ENCODE measurements at places on chromosomes 7 and 10. TPM values are rescaled to one million over a fixed set of nuclear protein-coding genes. Genes with fewer than 3 reads are reported as not detected.

TUBAL3 gene
- total RNA-seq, result not detected

DNA sequence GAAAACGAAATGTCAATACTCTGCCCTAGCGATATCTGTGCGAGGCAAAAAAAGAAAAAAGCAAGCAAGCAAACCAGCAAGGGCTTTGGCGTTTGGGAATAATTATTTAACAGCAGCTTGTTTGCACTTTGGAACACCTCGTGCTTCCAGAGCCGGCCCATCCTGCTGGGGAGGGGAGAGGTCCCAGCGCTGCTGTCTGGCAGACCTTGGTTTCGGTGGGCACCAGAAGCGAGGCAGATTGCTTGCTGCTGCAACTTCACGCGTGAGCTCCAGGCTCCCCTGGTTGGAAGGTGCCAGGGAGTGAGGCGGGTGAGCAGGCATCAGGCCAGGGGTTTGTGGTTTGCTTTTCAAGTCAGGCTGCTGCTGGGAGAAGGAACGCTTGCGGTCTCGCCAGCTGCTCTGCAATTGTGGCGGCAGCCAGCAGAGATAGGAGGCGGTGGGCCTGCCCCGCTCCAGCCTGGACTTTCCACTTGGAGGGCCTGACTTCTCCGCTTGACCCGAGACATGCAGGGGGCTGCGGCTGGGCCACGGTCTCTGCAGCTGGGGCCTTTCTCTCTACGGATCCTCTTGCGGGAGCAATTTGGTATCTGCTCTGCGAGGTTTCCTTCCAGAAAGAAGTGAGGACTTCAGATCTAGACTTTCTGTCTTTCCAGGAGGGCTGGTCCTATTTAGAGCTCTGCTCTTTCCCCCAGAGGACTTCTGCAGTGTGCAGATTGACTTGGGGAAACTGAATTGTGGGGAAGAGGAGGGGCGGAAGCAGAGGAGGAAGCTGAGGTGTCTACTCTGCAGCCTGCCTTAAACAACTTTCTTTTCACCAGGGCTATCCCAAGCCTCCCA lies 131.4 kb downstream of the PRPF18 start:
- peak; percentile 96 for DNase-seq

GRCh38 chr7:98105942-98106544 lies 619 bp upstream of the LMTK2 start:
- DNase-seq, result no peak

DNA sequence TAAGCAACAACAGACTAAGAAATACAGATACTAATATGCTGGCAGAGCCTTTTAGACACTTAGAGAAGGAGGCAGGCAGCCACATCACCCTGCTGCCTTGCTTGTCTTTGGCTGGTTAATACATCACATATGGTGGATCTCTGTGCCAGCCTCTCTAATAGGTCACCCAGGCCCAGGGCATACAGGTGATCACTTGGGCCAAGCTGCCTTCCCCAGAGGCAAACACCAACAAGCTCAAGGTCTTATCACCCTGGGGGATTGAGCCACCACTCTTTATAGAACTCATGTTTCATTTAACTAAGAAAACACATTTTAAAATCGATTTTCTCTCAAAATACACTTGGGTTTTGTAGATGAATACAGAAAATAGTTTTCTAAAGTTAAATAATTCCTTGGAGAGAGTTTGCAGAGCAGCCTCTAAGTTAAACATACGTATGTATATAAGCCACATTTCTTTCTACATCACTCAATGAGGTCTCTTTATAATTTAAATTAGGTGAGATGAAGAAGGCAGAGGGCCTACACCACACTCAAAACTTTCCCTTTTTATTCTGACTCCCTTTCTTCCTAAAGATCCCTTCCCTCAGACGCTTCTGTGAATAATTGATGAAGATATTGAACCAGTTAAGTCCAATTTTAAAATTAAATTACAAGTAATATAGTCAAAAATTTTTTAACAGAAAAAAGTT lies 556.8 kb upstream of the GHITM start:
- no peak for DNase-seq

DNA sequence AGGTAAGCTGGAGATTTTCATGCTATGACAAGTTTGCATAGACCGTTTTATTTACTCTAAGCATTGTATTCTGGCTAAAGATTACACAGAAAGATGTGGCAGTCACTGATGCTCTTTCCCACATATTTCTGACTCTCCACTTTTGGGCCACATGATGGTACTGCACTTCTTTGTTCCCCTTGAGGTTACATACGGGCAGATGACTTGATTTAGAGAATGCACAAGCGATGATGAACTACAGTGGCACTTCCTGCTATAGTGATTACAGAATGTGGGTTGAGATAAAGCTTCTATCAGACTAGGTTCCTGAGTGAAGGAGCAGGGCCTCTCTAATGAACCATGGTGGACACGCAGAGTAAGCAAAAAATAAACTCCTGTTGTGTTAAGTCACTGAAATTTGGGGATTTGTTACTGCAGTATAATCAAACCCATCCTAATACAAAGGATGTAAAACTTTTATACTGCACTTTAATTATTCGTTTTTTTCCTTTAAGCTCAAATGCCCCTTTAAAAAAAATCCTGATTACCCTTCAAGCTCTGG lies 177.9 kb downstream of the TAX1BP1 start:
- peak; percentile 29 for DNase-seq

- no peak for DNase-seq
Observed at GRCh38 chr7:78703391-78703790, 750.1 kb downstream of the MAGI2 start.

DNA sequence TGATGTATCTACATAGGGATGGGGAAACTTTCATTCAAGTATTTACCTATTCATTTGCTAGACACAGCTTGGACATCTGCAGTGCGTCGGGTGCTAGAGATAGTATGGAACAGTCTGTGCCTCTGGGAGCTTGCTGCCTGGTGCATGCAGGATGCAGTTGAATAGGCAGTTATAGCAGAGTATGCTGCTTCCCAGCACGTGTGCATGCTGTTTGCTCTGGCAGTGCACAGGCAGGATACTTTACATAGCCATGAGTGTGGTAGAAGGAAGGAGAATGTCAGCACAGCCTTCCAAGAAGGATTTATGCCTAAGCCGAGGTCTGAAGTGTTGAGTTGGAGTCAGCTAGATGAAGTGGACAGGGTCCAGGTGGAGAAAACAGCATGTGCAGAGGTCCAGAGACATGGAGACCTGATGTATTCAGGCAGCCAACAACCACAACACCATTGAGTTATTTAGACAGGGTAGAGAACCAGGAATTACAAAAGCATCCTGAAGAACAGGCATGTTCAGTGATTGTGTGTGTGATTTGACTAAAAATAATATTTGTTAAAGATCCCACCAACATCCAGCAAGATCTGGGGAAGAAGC lies 8.1 kb downstream of the MAP3K8 start:
- no peak for DNase-seq

DNA sequence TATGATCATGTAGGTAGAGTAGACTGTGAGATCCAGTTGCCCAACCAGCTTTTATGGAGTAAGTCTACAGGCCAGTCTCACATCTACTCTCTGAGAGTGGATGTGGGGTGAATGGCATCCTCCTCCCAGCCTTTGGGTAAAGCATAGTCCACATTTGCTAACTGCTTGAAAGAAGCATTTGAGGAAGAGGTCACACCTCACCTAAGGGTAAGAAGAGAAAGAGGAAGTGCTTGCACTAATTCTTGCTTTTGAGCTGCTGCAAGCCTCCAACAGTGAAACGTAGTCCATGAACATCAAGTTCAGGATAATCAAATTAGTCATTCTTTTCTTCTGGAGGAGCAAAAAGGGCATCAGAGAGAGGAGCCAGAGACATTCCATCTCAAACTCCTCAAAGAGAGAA lies 93.9 kb upstream of the AGR3 start:
- no peak for DNase-seq

GNGT1 gene
- total RNA-seq, result not detected

TLL2 gene
- total RNA-seq, result under 0.01 TPM

GRCh38 chr10:69335063-69335587 lies 56.8 kb downstream of the HK1 start:
- peak; percentile 72 for DNase-seq

GTF2IRD2 gene
- 10.6 TPM for total RNA-seq

DNA sequence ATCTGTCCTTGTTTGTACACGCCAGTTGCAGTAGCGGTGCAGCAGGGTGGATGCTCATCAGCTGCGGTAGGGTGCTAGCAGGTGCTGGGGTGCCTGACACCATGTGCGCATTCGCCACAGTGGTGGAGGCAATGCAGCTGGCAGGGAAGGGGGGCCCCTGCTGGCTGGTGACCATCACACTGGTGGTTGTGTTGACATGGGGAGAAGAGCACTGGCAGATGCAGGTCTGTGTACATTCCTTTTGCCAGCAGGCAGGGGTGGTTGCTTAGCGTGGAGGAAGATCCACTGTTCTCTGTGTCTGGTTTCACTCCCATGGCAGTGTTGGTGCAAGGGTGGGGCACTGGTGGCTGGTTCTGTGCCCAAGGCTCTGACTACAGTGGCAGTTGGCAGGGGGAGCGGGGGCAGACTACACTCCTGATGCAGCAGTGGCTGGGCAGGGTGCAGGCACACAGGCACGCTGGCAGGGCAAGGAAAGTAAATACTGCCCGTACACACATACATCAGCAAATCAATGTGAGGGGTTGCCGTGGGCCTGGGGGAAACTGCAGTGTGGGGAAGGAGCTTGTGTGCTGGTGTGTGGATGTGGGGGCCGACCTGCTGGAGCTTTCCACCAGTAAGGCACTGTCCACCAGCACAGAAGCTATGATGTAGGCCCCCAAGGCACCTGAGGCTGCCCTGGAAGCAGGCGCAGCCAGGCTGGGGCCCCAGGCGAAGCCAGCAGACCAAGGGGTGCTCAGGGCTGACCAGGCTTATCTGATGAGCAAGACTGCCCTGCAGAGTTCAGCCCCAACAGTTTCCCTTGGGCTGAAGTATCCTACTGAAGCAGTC lies 87.2 kb upstream of the UNC5B start:
- no peak for DNase-seq

Measured in fibroblast of villous mesenchyme (primary cell).